Stimulated activated CD4-positive, alpha-beta T cell treated with anti-CD3 and anti-CD28 coated beads, TNF-alpha, amount 100 ng/mL, for 48 hours (primary cell): ENCODE measurements at places on chromosomes 2 and 18.

GRCh38 chr2:205352094-205352493 lies 330.2 kb upstream of the NRP2 start:
- no peak for DNase-seq

DNA sequence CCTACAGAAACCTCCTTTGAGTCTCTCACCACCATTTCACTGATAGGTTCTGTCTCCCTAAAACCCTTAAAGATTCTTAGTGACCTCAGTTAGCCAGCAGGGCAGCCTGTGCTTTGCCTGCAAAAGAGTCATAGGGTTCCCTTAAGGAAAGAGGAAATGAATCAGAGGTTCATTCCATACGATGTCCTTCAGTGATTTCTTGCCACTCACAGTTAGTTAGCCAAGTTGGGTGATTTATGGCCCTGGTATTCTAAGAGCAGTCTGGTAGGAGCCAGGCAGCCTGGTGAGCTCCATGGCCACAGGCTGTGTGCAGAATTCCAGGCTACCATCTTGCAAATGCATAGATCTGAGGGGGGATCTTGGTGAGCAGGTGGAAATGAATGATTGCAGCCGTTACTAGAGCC lies 18.7 kb upstream of the CCBE1 start:
- no peak for DNase-seq

DNA sequence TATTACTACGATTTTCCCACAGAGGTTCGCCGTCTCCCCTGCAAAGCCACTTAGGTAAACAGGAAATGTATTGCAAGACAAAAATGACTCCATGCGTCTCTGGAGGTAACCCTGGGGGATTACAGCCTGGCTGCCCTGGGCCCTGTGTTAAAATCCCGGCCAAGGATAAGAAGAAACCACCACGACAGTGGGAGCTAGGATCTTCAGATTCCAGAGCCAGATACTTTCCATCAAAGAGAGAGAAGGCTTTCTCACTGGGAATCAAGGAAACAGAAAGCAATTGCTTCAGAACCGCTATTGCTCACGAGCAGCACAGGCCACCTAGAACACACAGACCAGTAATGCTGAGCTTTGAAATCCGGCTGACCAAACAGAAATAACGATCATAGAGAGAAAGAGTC lies 97.9 kb upstream of the ZNF516 start:
- DNase-seq: no peak

DNA sequence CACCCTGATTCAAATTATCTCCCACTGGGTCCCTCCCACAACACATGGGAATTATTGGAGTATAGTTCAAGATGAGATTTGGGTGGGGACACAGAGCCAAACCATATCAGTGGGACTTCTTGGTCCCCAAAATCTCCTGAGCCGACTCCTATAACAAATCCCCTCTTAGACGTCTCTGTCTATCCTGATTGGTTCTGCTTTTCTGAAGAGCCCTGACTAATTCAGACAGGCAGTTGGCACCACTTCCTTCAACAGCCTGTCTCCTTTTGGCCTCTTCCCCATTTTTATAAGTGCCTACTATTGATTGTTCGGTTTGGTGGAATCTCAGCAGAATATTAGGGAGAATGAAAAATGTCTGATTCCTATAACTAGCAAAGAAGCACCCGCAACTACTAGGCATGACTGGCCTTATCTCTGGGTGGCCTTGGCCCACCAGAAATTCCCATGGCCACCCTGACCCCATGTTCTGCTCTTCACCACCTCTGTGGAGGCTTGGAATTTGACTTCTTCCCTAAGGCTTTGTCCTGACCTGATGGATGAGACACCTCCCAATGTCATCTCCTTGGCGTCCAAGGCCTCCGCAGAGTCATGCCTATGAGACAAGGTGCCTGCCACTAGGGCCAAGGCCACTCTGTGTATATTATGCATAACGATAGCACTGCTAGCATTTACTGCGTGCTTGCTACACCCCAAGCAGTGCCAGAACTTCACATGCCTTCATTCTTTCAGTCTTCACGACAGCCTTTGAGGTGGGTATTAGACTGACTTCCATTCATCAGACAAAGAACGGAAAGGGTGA lies 218.9 kb upstream of the COPS8 start:
- DNase-seq: no peak

- DNase-seq: no peak
Observed at GRCh38 chr2:224405841-224406370, 4.0 kb upstream of the FAM124B start.

- no peak for DNase-seq
Observed at GRCh38 chr2:197500503-197501131, 438 bp downstream of the HSPE1 start.

GRCh38 chr18:24015639-24016631 lies 1.4 kb downstream of the TTC39C start:
- DNase-seq: no peak

- DNase-seq: no peak
Observed at GRCh38 chr18:21183670-21184069, 58.4 kb upstream of the GREB1L start.
